ENCODE measurements at places on chromosomes 5 and 9. TPM values are rescaled to one million over a fixed set of nuclear protein-coding genes. Genes with fewer than 3 reads are reported as not detected.

IZUMO3 gene
- total RNA-seq, result not detected

GPRIN1 gene
- total RNA-seq, result 11.4 TPM

FBXW11 gene
- 75.8 TPM for total RNA-seq

LCN2 gene
- total RNA-seq, result not detected

COQ4 gene
- total RNA-seq, result 45.7 TPM

NTMT1 gene
- total RNA-seq, result 26.7 TPM

TSSK1B gene
- total RNA-seq, result under 0.01 TPM

ACOT12 gene
- total RNA-seq, result not detected

EMB gene
- total RNA-seq, result 0.10 TPM

MAP3K1 gene
- total RNA-seq, result 29.7 TPM

OR1Q1 gene
- total RNA-seq, result not detected

LIFR gene
- 75.7 TPM for total RNA-seq

MARCOL gene
- total RNA-seq, result not detected

ITK gene
- not detected for total RNA-seq

PCDHB16 gene
- 0.65 TPM for total RNA-seq

DPYSL3 gene
- total RNA-seq, result 64.7 TPM

ACTL7B gene
- not detected for total RNA-seq

AP3B1 gene
- 59.8 TPM for total RNA-seq

ADGRV1 gene
- total RNA-seq, result under 0.01 TPM

GRM6 gene
- not detected for total RNA-seq

SPATA31E1 gene
- total RNA-seq, result not detected

PTGS1 gene
- total RNA-seq, result 5.2 TPM

NRARP gene
- 64.3 TPM for total RNA-seq

NR6A1 gene
- 1.1 TPM for total RNA-seq

DNAI1 gene
- not detected for total RNA-seq

CCDC187 gene
- not detected for total RNA-seq

SPAAR gene
- 4.5 TPM for total RNA-seq

MIER3 gene
- total RNA-seq, result 29.1 TPM

FOCAD gene
- total RNA-seq, result 82.9 TPM

SPEF2 gene
- total RNA-seq, result 0.98 TPM

CD72 gene
- total RNA-seq, result not detected

CSF1R gene
- total RNA-seq, result not detected

NELFB gene
- 77.1 TPM for total RNA-seq

PCDHA10 gene
- total RNA-seq, result 0.19 TPM

GABRA1 gene
- total RNA-seq, result not detected

ENHO gene
- total RNA-seq, result 0.29 TPM

CKMT2 gene
- not detected for total RNA-seq

ADAMTS12 gene
- 0.19 TPM for total RNA-seq

PLPPR1 gene
- total RNA-seq, result not detected

PCDHB11 gene
- 0.65 TPM for total RNA-seq

STPG3 gene
- not detected for total RNA-seq

STK32A gene
- total RNA-seq, result 0.98 TPM

TAF1L gene
- not detected for total RNA-seq
